CD4-positive, alpha-beta T cell treated with Interleukin-2 at 100 ng/mL for 4 hours (primary cell): ENCODE measurements at places on chromosomes 1 and 21.

DNA sequence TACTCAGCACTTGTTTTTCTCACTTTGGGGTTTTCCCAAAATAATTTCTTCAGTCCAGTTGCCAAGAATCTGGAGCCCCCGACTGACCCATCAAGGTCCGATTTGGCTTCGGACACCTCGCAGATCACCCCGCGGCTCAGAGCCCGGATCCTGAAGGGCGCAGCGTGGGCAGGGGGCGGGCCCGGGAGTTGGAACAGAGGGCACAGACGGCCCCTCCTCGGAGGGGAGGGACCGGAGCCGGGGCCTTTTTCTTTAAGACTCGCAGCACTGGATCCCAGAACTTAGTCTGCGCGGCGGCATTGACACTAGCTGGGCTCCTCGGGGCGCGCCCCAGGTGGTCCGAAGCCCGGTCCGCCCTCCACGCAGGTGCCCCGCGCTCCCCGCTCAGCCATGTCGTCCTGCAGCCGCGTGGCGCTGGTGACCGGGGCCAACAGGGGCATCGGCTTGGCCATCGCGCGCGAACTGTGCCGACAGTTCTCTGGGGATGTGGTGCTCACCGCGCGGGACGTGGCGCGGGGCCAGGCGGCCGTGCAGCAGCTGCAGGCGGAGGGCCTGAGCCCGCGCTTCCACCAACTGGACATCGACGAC, at the start of gene CBR3:
Gene CBR3 (plus strand): TSS at position 277 of the 588 bp plus-strand sequence. CDS start 114 bp downstream, at position 391.
- peak; percentile 50 for DNase-seq

DNA sequence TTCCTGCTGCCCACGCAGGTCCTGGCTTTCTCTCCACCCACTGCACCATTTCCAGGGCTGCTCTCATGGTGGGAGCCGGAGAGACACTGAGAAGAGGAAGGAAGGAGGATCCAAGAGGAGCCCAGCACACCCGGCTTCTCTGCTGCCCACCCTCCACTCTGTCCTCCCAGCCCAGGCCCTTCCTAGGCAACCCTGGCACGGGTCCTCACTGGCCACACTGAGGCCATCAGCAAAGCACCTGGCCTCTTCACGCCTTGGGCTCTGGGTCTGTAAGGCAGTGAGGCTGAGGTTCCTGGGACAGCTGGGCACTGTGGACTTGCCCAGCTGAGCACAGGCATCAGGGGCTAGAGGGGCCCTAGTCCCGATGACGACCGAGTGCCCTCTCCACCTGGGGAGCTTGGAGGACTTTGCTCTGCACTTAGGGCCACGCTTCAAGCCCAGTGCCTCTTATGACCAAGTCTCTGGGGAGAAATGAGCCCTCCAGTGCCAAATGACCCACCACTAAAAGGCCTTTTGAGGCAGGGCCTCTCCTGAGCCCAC, 43.1 kb downstream of the PDE9A start:
- no peak for DNase-seq

- DNase-seq = no peak
Observed at GRCh38 chr1:35431173-35431599, 126.0 kb downstream of the KIAA0319L start.

- peak; percentile 86 for DNase-seq
Observed at GRCh38 chr1:116325922-116326321, 47.1 kb upstream of the ATP1A1 start.

DNA sequence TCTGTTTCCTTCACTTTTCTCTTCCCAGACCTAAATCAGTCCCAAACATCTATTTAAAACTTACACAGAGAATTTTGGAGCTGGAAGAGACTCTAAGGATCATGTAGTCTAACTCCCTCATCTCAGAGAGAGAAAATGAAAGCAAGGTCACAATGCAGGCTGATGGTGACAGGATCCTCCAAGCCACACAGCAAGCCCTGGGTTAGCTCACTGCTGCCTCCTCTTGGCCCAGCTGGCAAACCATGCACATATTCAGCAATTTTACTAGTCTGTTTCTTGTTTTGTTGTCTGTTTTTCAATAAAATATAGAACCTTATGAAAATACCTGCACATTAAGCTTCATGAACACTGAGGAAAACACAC, 27.7 kb upstream of the LY9 start:
- DNase-seq = peak; percentile 91

GRCh38 chr21:31845151-31845729, 27.6 kb upstream of the HUNK start:
- no peak for DNase-seq

DNA sequence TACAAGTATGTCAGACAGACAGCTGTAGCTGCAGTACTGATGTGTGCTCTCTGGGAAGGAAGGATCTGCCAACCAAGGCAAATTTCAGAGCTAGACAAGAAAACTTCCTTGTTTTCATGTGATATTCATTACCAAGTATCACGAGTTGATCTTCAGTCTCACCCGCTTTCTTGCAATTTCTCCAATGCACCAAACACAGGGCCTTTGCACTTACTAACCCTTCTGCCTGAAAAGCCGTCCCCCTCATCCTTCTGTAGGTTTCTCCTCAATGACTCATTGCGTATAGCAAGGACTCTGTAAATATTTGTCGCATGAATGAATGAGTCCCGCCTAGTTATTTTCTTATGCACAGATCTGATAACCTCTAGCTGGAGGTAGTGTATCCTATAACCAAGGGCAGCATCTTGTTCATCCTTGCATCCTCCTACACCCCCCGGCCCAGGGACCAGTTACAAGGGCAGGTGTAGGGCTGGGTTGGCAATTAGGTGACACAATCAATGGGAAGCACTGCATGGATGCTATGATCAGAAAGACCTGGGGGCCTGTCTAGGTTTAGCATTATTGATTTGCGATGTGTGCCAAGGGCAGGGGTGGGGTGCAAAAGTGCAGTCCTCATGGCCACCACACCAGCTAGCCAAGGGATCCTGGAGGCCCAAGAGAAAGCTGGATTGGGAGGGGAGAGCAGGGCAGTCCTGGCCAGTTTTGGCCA, 51.4 kb upstream of the GPR157 start:
- no peak for DNase-seq

GRCh38 chr1:247228133-247228532, 27.7 kb upstream of the VN1R5 start:
- DNase-seq = no peak

DNA sequence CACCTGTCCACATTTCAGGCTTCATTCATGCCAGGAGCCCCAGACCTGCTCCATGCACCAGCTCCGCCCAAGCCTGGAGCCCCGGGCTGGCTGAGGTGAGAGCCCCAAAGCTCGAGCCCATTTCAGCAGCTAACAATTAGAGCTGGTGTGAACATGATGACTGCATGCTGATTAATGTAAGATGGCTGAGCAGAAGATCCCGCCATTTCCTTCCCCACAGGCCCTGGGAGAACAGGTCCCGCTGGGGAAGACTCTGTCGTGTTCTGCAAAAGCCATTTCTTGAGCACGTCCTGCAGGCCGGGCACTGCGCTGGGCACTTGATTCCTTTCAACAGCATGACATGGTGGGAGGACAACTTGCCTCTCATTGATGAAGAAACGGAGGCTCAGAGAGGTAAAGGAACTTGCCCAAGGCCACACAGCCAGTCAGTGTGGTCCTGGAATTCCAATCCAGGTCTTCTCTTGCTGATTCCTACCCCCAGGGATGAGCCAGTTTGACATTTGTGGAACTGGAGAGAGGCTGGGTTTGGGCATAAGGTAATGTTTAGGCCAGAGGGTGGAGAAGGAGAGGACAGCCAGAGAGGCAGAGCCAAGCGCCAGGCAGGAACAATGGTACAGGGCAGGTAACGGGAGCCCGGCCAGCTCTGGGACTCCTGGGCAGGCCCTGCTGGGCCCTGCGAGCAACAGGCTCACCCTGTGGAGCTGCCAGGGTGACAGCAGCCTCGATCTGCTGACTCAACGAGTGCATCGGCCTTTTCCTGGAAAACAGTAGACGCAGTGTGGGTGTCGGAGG, 28.1 kb upstream of the EPHA2 start:
- no peak for DNase-seq

DNA sequence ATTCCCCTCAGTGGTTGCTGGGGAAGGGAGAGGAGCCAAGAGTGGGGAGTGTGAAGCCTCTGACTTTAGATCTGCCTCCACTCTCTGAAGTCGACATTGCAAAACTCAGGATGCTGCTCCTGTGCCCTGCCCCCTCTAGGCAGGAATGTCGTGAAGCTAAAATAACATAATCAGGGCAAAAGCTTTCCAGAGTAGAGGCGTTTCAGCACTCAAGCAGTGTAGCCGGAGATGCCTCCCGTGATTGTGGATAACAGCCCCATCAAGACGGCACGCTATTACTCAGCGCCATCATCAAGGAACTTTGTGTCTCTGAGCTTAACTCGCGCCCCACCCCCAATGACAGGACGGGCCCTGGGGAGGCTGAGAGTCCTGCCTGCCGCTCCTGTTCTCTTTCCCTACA, 60.0 kb downstream of the FBXO2 start:
- DNase-seq = no peak

DNA sequence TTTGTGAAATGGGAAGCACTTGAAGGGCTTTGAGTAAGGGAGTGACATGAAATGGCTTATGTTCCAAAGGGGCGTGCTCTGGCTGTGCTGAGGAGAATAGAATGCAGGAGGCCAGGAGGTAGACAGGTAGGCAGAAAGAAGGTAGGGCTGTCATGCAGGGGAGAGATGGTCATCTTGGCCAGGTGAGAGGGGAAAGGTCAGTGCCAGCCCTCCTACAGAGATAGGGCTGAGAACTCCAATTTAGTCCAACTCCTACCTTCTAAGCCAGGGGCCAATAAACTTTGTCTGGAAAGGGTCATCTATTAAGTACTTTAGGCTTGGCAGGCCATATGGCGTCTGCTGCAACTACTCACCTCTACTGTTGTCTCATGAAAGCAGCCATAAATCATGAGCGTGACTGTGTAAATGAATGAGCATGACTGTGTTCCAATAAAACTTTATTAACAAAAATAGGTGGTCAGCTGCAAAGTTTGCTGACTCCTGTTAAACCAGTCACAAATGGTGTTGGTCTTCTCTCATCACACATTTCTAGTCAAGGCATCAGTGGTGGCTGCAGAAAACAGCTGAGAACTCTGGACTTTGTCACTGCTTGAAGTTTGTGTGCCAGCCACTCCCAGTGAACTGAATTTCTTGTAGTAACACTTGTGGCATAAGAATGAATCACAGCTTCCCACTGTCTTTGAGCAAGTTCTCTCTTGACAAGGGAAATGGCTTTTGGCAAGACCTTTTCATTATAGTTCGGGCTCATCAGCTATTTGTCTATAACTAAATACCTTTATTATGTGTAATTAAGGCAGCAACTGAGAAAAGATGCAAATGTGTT, 32.0 kb upstream of the CD2 start:
- DNase-seq = no peak

- DNase-seq = no peak
Observed at GRCh38 chr1:230709619-230710542, 4.0 kb downstream of the AGT start.

DNA sequence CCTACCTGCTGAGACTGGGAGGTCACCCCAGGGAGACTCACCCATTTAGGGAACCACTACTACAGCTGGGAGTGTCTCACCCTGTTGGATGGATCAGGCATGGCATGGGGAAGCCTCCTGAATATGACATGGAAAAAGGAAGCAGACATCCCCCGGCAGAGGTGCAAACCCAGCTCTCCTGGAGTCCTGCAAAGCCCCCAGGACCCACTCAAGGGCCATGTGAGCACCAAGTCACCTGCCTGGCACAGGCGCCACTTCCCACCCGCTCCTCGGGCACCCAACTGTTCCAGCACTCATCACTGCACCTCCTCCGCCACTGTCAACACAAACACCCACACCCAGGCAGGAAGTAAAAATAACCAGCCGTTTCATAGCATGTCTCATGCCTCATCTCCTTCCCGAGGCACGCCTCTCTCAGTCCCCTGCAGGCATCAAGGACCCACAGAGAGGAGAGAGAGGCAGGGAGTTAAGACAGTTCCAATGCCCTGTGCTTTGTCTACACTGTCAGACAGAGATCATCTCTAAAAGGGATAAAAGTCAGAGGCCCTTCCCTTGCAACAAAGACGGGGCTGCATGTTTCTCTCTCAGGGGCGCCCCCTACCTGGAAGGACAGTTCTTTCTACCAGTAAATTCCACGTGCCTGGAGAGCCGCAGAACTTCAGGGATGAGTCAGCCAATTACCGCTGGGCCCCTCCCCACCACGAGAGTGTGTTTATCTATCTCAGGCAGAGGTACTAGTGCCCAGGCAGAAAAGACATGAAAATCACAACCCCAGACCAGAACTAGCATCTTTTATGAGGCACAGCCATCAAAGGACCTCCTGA, 150.1 kb upstream of the SOD1 start:
- DNase-seq = peak; percentile 82

GRCh38 chr1:147626291-147626690, 44.0 kb downstream of the ACP6 start:
- DNase-seq = no peak

DNA sequence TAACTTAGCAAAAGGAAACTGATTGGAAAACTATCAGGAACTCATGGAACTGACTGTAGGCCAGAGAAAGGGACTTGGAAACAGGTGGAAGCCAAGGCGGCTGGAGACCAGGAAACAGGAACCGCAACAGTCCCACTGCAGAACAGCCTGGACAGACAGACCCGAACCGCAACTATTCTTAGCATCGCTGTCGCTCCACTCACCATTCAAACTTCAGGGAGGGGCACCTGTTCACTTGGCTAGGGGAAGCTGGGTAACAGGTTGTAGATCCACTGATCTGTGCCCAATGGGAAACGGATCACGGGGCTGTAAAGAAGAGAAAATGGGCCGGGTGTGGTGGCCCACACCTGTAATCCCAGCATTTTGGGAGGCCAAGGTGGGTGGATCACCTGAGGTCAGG, 61.9 kb downstream of the CLSTN1 start:
- DNase-seq = no peak

- DNase-seq = peak; percentile 52
Observed at GRCh38 chr1:1943834-1944570, 24.9 kb upstream of the TMEM52 start.

DNA sequence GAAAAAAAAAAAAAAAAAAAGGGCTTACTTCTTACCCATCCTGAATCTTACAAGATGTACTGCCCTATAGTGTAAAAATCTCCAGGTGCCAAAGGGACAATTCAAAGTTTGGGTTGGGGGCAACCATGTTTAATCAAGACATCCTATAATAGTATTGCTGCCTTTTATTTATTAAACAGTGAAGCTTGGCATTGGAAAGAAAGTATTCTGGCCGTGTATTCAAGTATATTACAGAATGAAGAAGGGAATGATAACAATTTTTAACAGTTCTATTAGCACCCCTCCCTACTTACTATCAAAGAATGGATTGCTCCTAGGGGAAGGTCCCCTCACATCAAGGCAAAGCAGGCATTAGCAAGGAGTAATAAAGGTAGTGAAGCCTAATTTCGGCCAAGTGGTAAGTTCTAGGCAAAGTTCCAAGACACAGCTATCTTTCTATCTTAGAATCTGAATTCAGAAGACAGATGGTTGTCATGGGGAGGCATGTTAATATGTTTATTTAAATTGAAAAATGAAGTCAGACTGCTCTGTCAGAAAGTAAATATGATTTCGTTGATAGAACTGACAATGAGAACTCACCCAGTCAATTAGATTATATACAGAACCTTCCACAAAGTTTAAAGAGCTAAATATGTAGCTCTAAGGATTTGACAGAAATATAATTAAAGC, 24.6 kb downstream of the ST7L start:
- DNase-seq = no peak

DNA sequence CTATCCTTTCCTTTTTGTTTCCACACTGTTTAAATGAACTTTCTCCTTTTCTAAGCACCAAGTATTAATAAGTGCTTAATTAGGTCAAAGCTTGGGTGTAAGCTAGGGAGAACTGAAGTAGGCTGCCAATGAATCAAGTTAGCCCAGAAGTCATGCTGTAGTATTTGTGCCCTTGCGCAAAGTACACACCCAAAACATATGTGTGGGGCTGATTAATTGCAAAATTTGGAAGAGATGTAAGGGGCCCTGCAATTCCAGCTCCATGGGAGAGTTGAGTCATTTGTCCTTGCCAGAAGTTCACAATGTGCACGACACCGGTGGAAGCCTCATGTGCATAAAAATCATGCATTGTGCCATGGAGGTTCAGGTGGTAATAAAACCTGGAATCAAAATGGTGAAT, 18.6 kb upstream of the NTNG1 start:
- DNase-seq = no peak
